ENCODE measurements at places on chromosomes 6 and 20.

- no peak for DNase-seq
These were observed 32.1 kb downstream of the TRAM2 start for GRCh38 chr6:52544602-52545405.

- no peak for DNase-seq
These were observed 69.8 kb downstream of the CD83 start for GRCh38 chr6:14187406-14187805.

GRCh38 chr6:144302701-144303372 is 17.7 kb downstream of the UTRN start:
- no peak for DNase-seq

DNA sequence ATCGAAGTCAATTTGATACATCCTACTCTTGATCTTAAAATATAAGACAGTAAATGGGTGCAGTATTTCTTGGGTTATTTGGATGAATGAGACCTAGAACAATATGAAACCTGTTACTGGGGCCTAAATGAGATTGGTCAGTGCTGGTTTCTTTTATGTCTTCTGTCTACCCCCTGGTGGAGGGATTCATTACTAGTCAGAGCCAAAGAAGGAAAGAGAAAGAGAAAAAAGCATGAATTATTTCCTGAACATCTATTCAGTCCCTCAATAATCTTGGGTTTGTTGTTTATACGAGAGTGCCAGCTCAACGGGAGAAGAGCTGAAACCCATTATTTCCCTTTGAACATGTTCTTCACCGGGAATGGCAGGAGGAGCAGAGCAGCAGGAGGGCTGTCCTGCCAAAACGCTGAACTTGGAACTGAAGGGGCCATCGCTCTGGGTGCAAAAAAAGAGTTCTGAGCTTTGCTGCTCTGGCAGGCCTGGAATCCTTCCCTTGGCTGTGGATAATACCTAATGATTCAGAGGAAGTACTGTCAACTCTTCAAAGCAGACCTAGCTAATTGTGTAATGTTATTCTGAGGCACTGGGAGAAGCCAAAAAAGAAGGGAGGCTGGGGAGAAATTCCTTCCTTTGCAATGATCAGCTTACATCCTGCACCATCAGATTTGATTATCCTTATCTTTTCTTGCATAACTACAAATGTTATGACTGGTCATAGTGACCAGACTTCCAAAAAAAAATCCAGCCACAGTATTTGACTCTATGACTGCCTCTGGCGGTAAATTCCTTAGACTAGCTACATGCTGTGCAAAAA is 72.0 kb downstream of the BLOC1S5 start:
- DNase-seq: no peak

DNA sequence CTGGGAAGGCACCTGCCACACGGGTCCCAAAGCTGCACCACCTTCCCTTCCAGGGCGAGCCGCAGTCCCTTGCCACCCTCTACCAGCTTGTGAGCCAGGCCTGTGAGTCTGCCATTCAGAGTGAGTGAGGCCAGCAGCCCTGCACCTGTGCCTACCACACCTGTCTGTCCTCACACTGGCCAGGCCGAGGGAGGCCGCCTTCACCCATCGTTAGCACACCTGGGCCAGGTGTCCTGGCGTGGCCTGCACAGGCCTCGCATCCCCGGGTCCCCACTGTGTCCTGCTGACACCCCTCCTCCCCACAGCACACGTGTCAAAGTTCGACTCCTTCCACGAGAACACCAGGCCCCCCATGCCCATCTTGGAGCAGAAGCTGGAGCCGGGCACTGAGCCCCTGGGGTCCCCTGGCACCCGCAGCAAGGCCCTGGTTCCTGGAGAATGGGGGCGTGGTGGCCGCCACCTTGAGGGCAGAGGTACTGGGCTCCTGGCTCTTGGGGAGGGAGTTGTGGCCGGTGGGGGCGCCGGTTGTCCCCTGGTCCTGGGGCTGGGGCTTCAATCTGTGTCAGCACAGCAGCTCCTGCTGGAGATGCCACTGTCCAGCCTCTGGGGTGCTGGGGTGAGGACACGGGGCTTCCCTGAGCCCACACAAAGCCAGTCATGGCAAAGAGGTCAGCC is 33.0 kb downstream of the CHRNA4 start:
- DNase-seq: no peak

GRCh38 chr6:157430834-157431233 is 49.8 kb downstream of the ZDHHC14 start:
- DNase-seq: no peak

DNA sequence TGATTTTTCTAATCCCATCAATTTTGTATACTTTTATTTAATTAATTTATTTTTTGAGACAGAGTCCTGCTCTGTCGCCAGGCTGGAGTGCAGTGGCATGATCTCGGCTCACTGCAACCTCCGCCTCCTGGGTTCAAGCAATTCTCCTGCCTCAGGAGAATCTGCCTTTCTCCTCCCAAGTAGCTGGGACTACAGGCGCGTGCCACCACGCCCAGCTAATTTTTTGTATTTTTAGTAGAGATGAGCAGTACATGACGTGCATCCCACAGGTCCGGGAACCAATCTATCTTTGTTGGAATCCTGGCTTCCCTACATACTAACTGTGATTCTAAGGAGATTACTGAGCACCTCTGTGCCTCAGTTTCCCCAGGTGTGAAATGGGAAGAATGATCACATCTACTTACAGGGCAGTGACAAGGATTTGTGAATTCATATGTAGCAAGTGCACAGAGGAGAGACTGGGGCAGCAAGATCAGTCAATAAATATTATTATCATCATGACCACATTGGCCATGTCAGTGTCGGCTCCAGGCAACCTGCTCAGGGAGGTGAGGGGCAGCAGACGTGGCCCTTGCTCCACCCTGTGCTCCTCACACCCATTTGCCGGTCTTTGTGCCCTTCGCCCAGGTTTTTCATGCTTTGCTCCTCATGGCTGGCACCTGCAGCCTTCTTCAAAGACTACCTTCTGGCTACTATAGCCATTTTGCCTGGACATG is 22.1 kb downstream of the CYP24A1 start:
- no peak for DNase-seq

DNA sequence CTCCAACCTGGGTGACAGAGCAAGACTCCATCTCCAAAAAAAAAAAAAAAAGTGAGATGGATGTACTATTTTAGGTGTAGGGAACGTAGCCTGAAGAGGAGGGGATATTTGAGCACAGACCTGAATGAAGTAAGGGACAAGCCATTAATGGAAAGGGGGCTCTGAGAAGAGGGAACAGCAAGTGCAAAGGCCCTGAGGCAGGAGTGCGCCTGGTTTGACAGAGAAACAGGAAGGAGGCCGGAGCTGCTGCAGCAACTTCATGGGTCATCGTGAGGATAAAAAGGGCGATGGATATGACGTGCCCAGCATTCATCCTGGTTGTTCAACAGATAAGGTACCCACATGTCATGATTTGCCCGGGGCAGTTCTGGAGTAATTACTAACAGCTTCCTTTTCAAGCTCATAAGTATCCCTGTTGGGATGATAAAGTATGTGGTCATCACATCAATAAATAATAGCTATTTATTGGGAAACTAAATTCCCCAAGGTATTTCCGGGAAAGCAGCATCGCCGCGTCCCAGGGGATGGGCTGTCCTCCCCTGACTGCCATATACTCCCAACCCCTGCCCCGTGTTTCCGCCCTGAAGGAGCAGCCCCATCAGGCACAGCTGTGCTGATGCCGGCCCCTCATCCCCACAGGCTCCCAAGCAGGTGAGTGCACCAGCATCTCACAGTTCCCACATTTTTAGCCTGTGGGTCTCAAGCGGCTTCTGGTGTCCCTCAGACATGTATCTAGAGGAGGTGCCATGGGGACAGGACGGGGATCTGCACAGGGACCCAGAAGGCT is 43.4 kb downstream of the DLGAP4 start:
- no peak for DNase-seq

GRCh38 chr6:26053992-26054780 is 33.0 kb upstream of the HFE start:
- DNase-seq: no peak
